NCI-H2081 (cell line): ENCODE measurements at places on chromosomes 4 and X.

DNA sequence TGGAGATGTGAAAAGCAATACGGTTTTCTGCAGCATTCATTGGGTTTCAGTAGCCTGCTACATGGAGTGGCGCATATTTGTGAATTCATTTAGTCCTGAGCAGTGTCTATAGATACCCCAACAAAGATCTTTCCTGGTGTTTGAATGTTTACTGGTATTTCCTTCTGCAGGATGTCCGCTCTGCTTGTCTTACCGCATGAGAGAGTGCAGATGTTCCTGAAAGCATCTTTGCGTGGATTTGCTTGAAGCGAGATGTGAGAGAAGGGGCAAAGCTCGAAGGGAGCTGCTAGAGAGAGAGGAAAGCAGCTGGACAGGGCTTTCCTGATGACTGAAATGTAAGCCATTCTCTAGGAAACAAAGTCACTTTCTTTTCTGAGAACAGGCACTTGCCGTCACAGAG is 40.9 kb upstream of the GYPA start:
- no peak for DNase-seq

GRCh38 chr4:107619731-107620130 is 100.3 kb downstream of the PAPSS1 start:
- DNase-seq = no peak

DNA sequence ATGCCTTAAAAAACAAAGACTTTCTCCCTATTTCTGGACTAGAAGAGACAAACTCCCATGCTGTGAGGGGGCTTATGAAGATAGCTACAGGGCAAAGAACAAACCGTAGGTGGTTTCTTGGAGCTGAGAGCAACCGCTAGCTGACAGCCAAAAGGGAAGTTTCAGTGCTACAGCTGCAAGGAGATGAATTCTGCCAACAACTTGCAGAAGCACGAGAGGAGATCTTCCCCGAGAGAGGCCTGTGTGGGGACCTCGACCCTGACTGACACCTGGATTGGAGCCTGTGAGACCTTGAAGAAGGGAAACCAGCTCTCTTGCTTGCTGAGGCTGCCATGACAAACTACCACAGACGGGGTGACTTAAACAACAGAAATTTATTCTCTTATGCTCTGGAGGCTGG is 183.8 kb upstream of the VCX3A start:
- no peak for DNase-seq

- peak; percentile 54 for DNase-seq
Observed at GRCh38 chrX:3713225-3713936, at the start of gene PRKX. Gene PRKX, minus strand, starts transcription at chrX:3713649. Its CDS starts 396 bp downstream, at chrX:3713253.

DNA sequence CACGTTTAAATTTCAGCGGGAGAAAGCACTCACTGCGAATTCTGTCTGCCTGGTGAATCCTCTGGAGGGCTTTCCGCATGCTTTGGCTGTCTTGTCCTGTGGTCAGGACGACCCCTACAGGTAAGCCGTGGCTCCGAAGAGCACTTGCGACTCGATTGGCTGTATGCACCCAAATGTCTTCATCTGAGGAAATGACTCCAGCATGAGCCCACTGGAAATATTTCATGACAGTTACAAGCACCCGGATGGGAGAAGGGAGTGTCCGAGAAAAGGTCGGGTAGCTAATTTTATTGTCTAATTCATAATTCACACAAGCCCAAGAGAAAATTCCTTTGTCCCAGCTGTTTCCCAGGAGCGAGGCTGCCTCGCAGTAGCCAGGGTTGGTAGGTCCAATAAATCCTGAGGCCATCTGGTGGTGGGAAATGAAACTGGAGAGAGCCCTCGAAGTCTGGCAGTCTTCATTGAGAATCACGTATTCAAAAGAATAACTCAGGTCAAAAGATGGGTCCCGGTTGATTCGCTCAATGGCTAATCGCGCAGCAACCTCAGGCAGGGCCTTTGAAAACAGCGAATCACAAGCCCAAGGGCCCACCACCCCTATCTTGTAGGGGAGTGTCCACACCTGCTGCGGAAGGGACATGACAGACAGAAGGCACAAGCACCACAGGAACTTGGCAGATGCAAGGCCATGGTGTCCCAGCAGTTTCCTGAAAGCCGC is 6.6 kb downstream of the GUCY2F start:
- peak; percentile 78 for DNase-seq

GRCh38 chr4:138775489-138775888 is 240.1 kb upstream of the NOCT start:
- no peak for DNase-seq

DNA sequence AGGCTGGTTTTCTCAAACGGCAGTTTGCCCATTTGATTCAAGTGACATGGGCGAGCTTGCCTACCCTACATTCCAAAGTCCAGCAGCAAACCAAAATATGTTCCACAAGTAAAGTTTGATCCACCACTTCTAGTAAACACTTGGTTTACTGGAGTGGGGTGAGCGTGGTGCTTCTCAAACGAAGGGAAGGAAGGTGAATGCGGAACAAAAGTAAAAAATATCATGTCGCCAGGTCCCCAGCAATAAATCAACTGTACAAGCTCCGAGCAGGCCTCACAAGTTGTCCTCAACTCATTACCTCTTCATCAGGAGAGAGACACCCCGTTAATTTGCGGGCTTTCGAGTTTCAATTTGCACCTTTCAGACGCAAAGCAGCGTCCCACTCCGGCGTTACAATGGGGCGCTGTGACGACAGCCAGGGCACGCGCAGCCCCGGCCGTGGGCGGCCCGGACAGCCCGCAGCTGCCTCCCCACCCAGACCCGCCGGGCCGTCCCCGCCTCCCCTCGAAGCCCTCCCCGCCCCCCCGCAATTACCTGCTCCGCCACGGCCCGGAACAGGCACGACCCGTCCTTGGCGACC is 1.0 kb downstream of the OTUD4 start:
- DNase-seq = peak; percentile 52

DNA sequence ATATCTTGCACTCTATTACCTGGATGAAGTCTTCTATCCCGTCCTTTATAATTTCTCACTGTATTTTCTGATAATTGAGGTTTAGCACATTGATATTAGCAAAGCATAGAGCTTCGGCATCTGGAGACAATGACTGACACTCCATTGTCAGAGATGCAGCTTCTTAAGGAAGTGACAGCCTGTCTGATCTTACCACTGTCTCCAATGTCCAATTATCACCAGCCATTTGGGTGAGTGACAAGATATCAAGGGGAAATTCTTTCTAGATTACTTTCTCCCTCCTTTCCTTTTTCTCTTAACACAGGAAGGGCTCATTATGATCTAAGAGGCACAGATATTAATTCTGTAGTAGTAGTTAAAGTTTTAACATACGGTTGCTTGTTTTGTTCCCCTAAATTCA is 86.4 kb downstream of the LDB2 start:
- DNase-seq = no peak

GRCh38 chr4:32658019-32658418 is 1937.8 kb downstream of the PCDH7 start:
- DNase-seq = no peak

DNA sequence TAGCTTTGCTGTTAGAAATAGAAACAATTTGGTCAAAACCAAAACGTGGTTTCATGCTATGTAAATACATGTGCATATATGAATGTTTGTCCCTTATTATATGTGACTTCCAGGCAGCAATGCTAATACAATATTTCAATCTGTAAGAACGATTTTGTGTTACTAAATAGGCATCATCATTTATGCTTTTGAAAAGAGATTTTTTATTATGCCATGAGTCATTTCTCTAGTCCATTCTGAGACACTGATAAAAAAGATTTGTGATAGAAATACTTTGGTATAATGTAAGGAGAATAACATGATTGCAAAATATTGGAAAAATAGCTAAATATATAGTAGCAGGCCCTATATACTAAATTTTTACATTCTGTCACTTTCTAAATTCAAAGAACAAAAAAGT is 28.9 kb downstream of the SYNPO2 start:
- no peak for DNase-seq

DNA sequence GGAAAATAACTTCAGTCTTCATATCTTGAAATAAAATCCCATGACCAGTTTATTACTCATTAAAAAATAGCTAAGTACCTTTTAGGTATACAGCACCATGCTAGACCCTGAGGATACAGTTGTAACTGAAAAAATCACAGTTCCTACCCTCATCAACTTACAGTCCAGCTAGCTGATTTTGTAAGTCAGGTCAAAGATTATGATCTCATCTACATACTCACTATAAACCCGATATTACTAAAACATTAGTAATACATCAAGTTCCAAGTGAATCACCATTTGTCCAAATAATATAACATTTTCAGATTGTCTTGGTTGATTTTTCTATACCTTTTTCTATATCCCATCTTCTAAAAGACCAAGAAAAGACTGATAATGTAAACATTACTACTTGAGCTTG is 333.9 kb downstream of the INPP4B start:
- no peak for DNase-seq

DNA sequence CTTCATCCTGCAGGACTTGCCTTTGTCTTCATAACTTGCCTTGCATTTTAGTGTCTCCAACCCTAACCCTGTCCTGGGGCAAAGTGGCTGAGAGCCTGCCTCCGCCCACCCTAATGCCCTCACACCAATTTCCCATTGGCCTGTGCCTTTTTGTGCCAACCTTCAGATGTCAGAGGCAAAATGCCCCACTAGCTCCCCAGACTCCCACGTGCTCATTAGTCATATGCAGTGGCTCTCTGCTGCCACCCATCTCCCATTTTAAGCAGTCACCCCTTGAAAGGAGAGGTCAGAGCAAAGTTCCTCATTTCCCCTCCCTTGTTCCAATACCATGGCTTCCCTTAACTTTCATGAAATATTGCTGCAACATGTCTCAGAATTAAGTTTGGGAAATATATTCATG is 74.8 kb upstream of the PASD1 start:
- DNase-seq = no peak

GRCh38 chr4:14131335-14131734 is 503.8 kb upstream of the BOD1L1 start:
- DNase-seq = no peak

DNA sequence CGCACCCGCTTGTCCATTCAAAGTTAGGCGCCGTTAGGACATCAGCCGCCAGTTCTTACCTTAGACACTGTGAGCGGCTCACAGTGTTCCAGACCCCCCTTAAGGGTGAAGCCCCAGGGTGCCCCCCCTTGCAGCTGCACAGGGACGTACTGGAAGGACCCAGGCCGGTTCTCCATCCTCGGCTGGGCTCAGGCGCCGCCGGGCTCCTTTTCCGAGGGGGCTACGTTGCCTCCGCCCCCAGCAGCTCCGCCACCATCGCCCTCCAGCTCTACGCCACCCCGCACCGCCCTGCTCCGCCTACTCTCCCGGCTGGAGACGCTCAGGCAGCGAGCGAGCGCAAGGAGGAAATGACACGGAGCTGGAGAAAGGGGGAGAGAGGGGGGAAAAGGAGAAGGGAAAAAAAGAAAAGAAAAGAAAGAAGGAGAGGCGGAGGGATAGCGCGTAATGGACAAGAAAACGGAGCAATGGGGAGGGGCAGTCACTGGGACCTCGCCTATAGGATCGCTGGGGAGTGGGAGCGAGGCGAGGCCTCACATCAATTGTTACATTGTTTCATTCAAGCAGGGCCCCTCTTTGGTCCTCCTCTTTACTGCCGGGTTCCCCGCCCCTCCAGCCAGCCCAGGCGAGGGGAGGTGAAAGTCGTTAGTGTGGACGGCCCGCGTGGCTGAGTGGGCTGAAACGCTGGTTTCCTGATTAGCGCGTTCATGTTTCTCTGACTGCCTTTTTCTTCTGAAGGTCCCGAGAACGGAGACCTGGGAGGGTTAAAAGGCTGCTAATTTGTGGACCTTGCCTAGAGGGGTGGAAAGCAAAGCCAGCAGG is at the start of gene SHROOM4:
SHROOM4 (minus strand) TSS at position 352 of the 819 bp plus-strand sequence; CDS start at position 176, 176 bp downstream.
- DNase-seq = no peak

DNA sequence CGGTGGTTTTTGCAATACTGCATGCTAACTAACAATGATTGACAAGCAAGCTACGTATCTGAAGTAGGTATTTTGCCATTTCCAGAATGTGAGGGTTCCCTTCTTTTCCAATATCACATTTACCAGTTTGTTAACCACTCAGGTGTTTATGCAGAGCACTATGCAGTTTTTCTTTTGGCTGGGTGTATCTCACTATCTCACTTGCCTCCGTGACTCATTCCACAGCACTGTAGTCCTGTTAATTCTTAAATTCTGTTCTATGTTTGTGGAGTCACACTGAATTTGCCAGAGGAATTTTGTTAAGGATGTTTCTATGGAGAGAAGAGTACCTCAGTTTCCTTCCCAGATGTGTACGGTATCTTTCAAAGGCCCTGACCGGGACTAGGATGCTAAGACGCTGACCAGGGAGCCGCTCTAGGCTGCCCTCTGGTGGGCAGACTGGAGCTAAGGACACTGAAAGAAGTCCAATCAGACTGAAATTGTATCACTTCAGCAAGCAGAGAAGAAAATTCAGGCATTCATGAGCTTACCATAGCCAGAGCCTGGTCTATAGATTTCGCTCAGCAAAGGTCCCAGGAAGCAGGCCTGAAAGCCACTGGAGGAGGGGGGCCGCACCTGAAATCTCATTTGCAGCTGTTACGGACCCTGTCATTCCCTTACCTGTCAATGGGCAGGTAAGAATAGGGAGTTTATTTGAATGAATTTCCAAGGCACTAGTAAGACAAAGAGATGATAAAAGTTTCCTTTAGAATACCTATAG is 388.4 kb upstream of the SPOCK3 start:
- DNase-seq = peak; percentile 33

DNA sequence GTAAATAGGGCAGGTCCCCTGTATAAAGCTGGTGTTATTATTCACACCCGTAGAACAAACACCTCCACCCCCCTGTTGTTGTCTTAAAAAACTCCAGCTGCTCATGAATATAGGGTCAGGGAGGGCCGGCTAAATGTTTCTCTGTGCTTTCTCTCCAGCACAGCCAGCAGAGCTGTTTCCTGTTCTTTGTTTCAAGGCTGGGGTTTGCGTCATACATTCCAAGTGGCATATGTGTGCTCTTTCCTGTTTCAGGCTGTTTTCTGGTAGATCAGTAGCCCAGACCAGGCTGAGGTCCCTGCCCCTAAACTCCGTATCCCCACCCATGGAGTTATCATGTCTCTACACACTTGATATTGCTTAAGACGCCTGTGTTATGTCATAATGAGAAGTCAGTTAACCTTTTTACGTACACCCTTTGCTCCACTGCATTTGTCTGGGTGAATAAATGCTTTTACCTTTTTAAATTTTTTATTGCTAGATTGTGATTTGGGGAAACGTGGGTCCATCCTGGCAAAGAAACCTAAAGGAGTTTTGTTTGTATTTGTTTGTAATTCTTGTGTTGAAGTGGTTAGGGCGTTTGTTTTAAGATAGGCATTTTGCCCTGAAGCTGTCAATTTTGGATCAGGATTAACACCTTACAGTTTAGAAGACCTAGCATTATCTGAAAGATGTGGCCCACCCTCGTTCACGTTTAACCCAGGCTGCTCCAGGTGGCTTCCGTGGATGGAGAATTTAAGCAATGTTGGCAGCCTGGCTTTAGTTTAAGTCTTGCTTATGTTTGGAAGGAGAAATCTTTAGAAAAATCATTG is 3.3 kb downstream of the KLF3 start:
- peak; percentile 92 for DNase-seq

- no peak for DNase-seq
Observed at GRCh38 chrX:48936429-48937053, 17.7 kb upstream of the PIM2 start.
